ENCODE measurements at places on chromosomes 3 and 15.

DNA sequence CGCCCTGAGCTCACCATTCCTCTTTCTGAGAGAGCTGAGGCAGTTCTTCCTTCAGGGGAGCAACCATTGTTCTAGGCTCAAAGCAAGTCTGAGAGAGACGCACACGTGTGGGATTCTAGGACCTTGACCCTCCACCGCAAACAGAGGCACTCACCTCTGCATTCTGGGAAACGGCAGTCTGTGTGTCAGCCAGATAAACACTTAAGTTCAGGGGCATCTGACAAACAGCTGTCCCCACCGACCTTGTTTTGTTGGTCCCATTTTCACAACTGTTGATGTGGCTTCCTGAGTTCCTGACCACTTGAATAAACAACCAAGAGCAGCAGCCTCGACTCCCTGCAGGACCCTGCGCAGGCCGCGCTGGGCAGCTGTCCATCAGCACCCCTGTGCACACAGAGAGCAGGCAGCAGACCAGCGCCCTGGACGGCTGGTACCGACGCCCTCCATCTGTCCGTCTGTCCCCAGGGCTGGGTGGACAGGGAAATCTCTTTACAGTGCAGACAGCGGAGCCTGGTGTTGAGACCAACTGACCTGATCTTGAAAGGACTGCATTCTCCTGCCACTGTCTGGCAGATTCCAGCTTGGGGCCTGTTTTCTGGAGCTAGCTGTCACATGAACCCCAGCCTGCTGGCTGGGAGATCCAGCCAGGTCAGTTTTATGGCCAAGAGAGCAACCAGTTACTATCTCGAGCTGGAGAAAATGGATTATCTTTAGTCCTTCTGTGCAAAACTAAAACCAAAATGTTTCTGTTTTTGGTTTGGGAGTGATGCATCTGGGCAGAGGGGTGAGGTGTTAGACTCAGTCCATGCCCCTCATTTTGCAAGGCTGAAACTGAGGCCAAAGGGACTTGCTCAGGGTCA is 64.2 kb downstream of the FAM43A start:
- DNase-seq = no peak

DNA sequence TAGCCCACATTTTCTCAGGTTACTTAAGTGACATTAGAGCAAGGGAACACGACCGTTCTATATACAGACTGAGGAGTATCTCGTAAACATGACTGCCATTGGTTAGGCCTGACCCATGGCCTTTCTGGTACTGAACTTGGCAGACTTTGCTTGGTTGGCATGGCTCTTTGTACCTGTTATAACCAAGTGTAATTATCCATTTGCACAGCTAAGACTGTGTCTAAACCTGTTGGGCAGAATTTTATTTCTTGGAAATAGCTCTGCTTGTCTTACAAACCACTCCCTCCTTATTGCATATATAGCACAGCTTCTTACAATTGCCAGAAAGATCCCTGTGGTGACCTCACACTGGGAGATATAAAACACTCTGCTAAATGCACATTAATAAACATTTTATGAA is 106.9 kb downstream of the P2RY1 start:
- no peak for DNase-seq

GRCh38 chr3:111882799-111883198 is 23.7 kb downstream of the PHLDB2 start:
- no peak for DNase-seq

DNA sequence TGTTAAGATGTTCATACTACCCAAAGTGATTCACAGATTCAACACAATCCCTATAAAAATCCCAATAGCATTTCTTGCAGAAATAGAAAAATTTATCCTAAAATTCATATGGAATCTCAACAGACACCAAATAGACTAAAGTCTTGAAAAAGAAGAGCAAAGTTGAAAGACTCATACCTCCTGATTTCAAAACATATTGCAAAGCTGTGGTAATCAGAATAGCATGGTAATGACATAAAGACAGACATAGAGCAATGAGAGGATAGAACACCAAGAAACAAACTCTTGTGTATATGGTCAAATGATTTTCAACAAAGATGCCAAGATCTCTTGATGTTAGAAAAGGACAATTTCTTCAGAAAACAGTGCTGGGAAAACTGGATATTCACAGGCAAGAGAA is 8.3 kb downstream of the GLB1 start:
- no peak for DNase-seq

DNA sequence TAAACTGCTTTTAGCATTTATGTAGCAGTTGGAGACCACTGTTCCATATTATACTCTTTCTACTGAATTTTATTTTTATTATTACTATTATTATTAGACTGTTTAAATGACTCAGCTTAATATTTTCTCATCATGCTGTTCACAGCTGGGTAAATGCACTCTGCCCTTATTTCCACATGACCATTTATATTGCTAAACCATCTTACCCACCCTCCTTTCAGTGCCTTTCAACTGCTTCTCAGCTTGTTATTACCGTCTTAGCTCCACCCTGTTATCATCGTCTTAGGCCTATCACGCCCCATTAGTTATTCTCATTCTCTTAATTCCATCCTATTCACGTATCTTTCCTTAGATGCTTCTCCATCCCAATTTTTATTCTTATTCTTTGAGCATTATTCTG is 212.6 kb downstream of the GAP43 start:
- DNase-seq = no peak

GRCh38 chr3:121786485-121786884 is 36.9 kb upstream of the GOLGB1 start:
- DNase-seq = no peak

DNA sequence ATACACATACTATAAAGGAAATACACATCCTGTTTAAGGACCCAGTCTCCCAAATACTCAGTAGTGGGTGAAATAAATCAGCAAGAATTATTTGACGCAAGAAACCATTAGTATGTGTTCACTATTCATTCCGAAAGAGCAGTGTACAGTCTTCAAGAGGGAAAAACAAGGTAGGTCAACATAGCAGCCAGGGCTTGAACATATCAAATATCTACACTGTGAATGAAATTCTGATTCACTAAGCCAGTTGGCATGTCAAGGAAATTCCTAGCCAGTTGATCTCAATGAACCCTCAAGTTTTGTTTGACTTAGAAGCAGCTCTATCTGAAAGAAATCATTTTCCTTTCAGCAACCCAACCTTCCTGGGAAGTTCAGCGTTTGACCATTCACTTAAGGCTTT is 99.0 kb downstream of the CNTN3 start:
- DNase-seq = no peak

All from kidney tubule cell (primary cell).